ENCODE measurements at places on chromosomes 16 and 17.

- no peak overlapping the region for H3K4me3 ChIP-seq
- no peak overlapping the region for H3K27ac ChIP-seq
- DNase-seq: no peak
- H3K36me3 ChIP-seq: no peaks in the 10 kb centered on the region
- no peaks in the 10 kb centered on the region for H3K4me1 ChIP-seq
These were observed 664.5 kb upstream of the SALL1 start for GRCh38 chr16:51815523-51815922.

- DNase-seq: no peak
- H3K4me1 ChIP-seq: no peaks in the 10 kb centered on the region
- H3K36me3 ChIP-seq: no peaks in the 10 kb centered on the region
- H3K4me3 ChIP-seq: no peak overlapping the region
- no peak overlapping the region for H3K27ac ChIP-seq
These were observed 229.6 kb upstream of the RBFOX1 start for GRCh38 chr16:7103056-7103455.

GRCh38 chr16:10889855-10890254 is 12.9 kb downstream of the CIITA start:
- no peaks in the 10 kb centered on the region for H3K27me3 ChIP-seq
- H3K36me3 ChIP-seq: no peaks in the 10 kb centered on the region
- no peaks in the 10 kb centered on the region for H3K4me1 ChIP-seq

GRCh38 chr17:68710976-68711375 is 109.8 kb upstream of the FAM20A start:
- H3K36me3 ChIP-seq: no peaks in the 10 kb centered on the region
- no peaks in the 10 kb centered on the region for H3K27me3 ChIP-seq
- no peak overlapping the region for H3K4me3 ChIP-seq
- no peak overlapping the region for H3K27ac ChIP-seq
- H3K4me1 ChIP-seq: no peaks in the 10 kb centered on the region

- no peak for DNase-seq
- H3K27me3 ChIP-seq: no peaks in the 10 kb centered on the region
- H3K4me3 ChIP-seq: no peak overlapping the region
- no peaks in the 10 kb centered on the region for H3K4me1 ChIP-seq
These were observed 6.0 kb downstream of the GOSR1 start for GRCh38 chr17:30483159-30483558.

GRCh38 chr17:63497708-63498483 is 21.0 kb downstream of the ACE start:
- H3K4me1 ChIP-seq: no peaks in the 10 kb centered on the region
- peak; percentile 94 for DNase-seq
- no peak overlapping the region for H3K27ac ChIP-seq

GRCh38 chr17:47192554-47192953 is 3.5 kb upstream of the CDC27 start:
- H3K4me3 ChIP-seq: no peak overlapping the region
- no peaks in the 10 kb centered on the region for H3K36me3 ChIP-seq
- no peaks in the 10 kb centered on the region for H3K27me3 ChIP-seq
- no peaks in the 10 kb centered on the region for H3K4me1 ChIP-seq
- H3K27ac ChIP-seq: no peak overlapping the region
- DNase-seq: no peak

- H3K27me3 ChIP-seq: no peaks in the 10 kb centered on the region
- H3K4me3 ChIP-seq: no peak overlapping the region
- H3K36me3 ChIP-seq: no peaks in the 10 kb centered on the region
- no peak for DNase-seq
- peaks cover 9% of the 10 kb centered on the region for H3K4me1 ChIP-seq
These were observed 13.8 kb upstream of the SPOP start for GRCh38 chr17:49691677-49692191.

GRCh38 chr17:19335951-19336631 is 26.4 kb downstream of the B9D1 start:
- no peaks in the 10 kb centered on the region for H3K27me3 ChIP-seq
- H3K4me3 ChIP-seq: no peak overlapping the region
- H3K36me3 ChIP-seq: peaks cover 18% of the 10 kb centered on the region
- peaks cover 7% of the 10 kb centered on the region for H3K4me1 ChIP-seq
- DNase-seq: peak; percentile 40

All from H9 (cell line).